ENCODE measurements at places on chromosomes 3 and 15.

DNA sequence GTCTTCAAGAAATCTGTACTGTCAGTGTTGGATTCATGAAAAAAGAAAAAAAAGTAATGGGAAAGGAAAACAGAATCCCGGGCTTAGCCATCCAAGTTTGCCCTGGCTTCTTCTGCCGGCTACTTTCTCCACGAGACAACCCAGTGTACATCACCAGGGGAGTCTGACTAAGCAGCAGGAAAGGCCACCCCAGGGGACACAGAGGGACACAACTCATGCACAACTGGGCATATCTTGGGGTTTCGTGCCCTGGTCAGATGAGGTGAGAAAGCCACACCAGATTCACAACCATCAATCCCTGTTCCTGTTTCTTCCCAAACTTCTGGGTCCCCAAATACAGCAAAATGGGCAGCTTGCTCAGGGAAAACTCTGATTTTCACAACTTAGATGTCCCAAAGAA lies 33.2 kb downstream of the ADAMTS17 start:
- no peak for DNase-seq

GRCh38 chr15:49418811-49419210 lies 4.2 kb upstream of the FGF7 start:
- no peak for DNase-seq

- DNase-seq, result no peak
Observed at GRCh38 chr3:79810581-79810980, 42.8 kb upstream of the ROBO1 start.

DNA sequence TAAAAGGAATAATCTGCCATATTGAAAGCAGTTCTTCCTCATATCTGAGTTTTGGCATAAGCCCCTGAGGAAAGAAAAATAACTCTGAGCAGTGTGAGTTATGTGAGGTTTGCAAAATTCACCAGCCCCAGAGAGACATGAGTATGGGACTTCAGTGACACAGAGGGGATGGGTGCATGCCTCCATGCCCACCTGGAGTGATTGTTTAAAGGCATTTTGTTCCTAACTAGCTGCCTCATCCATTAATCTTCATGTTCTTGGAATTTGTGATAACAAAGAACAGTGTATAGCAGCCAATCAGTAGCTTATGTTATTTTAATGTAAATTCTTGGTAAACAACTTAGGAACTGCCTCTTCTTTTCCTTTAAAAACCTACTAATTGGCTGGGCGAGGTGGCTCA lies 11.1 kb upstream of the ESYT3 start:
- no peak for DNase-seq

DNA sequence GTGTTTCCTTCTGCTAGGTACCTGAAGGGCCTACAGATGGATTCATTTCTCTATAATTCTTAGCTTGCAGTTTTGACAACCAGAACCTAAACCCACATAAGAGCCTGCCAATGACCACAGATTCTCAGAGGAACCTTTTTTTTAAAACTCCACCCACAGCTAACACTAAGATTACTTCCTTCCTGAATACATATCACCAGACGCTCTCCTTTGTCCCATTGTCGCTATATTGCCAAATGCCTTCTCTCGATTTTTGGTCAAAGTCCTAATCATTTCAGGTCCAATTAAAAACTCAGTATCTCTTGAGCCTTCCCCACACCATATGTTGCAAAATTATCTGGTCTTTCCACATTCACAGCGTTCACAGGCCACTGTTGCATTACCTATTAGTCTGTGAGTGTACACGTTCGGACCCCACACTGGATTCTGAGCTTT lies 12.4 kb downstream of the ZNF710 start:
- DNase-seq, result no peak

GRCh38 chr15:63110428-63111026 lies 11.1 kb upstream of the LACTB start:
- no peak for DNase-seq

DNA sequence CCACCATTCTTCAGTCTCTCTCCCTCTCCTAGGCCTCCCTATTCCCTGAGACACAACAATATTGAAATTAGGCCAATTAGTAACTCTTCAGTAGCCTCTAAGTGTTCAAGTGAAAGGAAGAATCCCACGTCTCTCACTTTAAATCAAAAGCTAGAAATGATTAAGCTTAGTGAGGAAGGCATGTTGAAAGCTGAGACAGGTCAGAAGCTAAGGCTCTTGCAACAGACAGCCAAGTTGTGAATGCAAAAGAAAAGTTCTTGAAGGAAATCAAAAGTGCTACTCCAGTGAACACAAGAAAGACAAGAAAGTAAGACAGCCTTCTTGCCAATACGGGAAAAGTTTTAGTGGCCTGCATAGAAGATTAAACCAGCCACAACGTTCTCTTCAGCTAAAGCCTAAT lies 41.3 kb downstream of the PPM1L start:
- no peak for DNase-seq

- no peak for DNase-seq
Observed at GRCh38 chr3:36147934-36148558, 232.3 kb upstream of the STAC start.

DNA sequence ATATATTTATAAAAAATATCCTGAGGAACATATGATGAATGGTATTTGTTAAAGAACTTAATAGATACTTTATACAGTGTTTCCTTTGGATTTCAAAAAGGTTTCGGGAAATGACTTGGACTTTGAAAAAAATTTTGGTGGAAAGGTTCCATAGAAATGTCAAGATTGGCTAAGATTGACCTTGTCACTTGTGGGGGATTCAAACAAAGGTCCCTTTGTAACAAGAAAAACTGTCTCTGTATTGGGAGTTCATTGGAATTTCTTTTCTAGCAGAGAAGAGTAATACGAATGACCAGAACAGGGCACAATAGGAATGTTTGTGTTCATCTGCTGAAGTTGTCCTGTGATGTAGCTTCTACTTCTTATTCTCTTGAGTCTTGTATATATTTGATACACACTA lies 43.2 kb downstream of the ARHGEF26 start:
- DNase-seq, result no peak

DNA sequence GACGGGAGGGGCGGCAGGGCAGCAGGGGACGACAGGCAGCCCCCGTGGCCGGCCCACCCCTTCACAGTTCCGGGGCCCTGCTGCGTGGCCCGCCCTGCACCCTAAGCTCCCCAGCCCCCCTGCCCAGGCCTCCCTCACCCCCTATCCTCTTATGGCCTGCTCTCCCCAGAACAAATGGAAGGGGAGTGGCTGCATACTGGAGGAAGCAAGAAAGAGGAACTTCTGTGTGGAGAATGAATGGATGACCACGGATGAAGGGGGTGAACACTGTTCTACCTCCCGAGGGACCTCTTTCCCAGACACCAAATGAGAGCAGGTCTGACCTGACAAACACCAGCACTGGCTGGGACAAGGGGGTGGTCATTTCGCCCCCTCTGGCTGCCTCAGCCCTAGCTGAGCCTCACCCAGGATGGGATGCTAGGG lies 25.0 kb downstream of the SEC61A1 start:
- DNase-seq, result no peak

DNA sequence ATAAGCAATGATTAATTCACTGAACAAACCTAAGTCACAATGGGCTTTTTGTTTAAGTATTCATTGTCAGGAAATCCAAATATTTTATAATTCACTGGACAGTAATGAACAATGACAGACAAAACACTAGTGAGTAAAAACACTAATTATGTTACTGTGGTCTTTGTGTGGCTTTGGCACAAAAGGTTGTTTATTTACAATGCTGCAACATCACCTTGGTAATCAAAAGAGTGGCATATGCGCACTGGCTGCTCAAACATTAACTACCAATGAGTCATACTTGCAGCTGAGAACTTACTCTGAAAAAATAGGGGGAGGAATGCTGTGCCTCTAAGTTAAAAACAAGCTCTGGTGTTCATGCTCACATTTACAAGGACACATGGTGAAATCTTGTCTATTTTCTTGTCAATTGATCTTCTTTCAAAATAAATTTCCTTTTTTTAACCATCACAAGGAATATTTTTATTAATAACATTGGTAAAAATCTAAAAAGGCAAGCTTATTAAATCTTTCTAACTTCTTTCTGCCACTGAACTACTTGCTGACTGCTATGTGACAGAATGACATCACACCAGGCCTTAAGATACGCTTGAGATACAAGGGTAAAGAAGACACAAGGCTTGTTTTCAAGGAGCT lies 85.2 kb upstream of the PPIB start:
- peak; percentile 65 for DNase-seq

DNA sequence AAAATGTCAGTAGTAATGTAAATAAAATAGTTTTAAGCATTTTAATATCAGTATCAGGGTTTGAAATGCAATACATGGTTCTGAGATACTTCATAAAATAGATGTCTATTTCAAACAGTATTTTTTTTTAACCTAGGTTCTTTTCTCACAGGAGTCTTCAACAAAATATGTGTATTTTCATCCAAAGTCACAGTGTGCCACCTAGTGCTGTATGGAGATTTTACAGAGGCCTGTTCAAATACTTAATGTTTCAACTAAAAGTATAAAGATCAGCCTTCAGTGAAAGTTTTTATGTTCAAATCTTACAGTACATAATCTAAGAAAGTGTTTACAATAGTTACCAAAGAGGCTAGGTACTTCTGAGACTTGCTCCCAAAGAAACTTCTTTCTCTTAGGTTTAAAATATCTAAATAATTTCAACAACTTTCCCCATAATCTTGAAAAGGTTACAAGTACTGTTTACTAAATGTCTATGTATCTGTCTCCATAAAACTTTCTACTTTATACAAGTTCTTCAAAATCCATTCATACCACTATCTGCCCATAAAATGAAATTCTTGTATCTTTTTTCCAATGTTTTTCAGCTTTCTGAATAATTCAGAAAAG lies 38.3 kb downstream of the SCAPER start:
- peak; percentile 49 for DNase-seq

- DNase-seq, result no peak
Observed at GRCh38 chr15:75542386-75542797, 36.7 kb downstream of the PTPN9 start.

DNA sequence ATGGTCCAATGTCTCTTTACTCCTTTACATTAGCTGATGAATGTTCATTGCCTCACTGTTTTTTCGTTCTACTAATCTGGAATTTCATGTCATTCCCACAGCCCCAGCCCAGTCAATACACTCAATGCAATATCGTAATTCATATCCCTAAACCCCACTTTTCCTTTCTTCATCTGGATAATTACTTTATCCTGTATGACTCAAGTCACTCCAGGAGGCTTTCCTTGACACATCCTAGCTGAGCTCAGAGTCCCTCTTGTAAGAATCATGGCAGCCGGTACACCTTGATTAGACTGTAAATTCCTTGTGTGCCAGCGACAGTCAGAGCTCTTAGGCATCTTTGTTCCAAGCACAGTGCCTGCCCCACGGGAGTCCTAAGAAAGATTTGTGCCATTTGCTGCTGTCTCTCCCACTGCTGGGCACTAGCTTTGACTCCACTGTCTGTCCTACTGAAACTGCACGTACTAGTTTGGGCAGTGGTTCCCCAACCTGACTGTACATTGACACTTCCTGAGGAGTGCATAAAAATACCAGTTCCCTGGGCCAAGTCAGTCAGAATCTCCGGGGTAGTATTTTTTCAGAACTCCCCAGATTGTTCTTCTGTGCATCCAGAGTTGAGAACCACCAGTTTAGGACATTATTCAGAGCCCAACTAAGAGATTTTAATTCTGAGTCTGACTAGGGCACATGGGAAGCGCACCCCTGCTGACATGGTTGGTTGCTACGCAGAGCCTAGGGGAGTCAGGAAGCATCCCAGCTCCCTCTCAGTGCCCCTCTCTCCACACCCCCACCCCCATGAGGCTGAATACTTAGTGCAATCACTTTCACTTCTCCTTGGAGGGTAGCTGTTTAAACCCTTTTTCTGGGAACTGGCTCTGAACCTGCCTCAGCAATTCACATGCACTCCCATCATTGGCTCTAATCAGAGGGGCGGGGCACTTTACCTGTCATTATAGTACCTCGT lies 19.5 kb upstream of the C3orf70 start:
- DNase-seq, result no peak

- DNase-seq, result no peak
Observed at GRCh38 chr3:119311081-119311925, 17.1 kb downstream of the ARHGAP31 start.

DNA sequence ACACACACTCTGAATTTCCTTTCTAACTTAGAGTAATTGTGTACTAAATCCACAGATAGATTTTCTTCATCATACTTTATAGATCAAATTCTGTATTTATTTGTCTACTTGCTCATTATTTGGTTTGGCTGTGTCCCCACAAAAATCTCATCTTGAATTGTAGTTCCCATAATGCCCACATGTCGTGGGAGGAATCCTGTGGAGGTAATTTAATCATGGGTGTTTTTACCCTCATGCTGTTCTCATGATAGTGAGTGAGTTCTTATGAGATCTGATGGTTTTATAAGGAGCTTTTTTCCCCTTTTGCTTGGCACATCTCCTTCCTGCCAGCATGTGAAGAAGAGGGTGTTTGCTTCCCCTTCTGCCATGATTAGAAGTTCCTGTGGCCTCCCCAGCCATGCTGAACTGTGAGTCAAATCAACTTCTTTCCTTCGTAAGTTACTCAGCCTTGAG lies 198.3 kb upstream of the TGFBR2 start:
- no peak for DNase-seq

- DNase-seq, result peak; percentile 89
Observed at GRCh38 chr3:139521816-139522215, 17.7 kb downstream of the RBP1 start.

- no peak for DNase-seq
Observed at GRCh38 chr3:14133188-14133800, 8.4 kb downstream of the TMEM43 start.

- DNase-seq, result no peak
Observed at GRCh38 chr3:8765528-8765927, 3.9 kb downstream of the OXTR start.

DNA sequence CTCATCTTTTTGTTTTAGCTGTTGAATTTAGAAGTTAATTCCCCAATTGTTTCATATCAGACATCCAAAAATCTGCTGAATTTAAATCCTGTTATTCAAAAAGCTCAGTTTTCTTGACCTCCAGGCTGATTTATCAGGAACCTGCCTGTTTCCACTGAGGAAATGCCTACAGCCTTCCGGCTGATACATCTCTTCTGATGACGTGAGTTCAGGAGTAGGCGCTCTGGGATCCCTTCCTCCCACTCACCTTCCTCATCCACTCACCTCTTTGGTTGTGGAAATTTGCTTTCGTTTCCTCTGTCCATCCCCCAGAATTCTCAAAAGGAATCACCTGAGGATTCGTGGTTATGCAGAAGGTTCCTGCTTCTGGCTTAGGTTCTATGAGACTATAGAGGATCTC lies 55.4 kb upstream of the ALDH1A3 start:
- no peak for DNase-seq

DNA sequence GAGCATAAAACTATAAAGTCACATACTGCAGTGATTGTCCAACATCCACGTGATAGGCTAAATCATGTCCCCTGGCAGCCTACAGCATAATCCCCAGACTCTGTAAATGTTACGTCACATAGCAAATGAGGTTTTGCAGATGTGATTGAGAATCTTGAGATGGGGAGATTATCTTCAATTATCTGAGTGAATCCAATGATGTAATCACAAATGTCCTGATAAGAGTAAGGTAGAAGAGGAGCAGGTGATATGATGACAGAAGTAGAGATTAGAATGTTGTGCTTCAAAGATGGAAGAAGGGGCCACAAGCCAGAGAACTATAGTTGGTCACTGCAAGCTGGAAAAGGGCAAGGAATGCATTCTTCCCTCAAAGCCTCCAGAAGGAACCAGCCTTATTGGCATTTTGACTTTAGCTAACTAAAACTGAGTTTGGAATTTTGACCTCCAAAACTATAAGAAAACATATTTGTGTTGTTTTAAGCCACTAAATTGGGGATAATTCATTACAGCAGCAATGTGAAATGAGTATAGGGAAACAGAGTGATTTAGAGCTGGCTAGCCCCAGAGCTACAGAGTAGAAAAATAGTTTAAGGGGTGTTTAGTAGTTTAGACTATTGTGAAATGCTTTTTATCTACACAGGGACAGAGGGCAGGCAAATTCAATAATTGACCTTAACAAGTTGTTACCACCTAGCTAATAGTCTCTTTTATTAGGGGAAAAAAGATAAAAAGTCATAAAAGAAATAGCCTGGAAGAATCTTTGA lies 15.2 kb downstream of the SLC2A2 start:
- DNase-seq, result no peak
